ENCODE measurements at places on chromosomes 7 and 10.

GRCh38 chr7:100490483-100491191, 6.9 kb downstream of the NYAP1 start:
- DNase-seq = no peak

- DNase-seq = no peak
Measured at GRCh38 chr10:69600761-69601330, 27.6 kb upstream of the NEUROG3 start.

DNA sequence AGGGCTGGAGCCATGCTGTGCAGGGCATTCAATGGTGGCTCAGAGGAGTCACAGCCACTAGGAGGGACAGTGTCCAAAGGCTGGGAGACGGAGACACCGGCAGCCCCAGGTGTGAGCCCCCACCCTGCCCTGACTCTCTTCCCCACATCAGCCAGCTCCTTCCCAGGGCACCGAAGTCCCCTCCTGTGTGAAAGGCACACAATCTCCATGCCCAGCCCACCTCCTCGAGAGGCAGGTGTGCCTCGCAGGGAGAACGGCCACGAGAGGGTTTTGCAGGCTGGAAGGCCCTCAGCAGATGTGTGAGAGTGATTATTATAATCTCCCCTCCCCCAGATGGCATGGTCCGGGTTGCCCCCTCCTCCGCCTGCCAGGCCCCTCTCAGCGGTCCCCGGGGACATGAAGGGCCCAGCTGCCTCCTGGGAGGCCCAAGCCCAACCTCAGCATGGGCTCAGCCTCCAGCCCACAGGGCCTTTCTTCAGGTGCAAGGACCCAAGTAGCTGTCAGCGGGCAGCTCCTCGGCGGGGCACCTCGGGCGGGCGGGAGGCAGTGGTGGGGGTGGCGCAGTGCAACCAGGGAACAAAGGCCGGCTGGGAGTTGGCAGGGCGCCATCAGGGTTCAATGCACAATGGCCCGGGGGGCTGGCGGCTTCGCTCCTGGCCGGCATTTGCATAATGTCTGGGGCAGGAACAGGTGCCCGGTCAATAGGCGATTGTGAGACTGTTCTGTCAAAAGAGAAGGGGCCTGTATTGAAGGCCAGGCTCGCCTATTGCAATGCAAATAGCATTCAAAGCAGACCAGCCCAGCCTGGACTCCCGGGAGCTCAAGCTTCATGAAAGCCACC, 155.3 kb upstream of the ZMIZ1 start:
- no peak for DNase-seq

DNA sequence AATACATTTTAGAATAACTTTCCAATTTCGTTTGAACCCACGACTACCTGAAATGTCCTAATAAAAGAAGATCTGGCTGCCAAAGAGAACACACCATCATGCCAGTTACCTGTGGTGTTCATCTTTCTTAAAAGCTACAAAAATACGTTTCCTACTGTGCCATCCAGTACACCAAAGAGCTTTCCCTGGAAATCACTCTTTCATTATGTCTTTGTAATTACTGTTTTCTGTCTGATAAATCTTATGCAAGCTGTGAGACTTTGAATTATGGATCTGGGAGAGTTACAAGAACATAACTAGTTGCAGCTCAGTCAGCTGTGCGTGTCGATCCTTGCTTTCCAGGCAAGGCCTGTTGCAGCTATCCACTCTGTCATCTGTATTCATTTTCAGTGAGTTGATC, 12.5 kb upstream of the POM121L12 start:
- no peak for DNase-seq

- no peak for DNase-seq
Measured at GRCh38 chr7:46143949-46144917, 223.2 kb upstream of the IGFBP3 start.

GRCh38 chr10:6062101-6062771, at the start of gene IL2RA:
Gene IL2RA (minus strand): TSS chr10:6062367. CDS start chr10:6062151, 216 bp downstream.
- DNase-seq = peak; percentile 71

DNA sequence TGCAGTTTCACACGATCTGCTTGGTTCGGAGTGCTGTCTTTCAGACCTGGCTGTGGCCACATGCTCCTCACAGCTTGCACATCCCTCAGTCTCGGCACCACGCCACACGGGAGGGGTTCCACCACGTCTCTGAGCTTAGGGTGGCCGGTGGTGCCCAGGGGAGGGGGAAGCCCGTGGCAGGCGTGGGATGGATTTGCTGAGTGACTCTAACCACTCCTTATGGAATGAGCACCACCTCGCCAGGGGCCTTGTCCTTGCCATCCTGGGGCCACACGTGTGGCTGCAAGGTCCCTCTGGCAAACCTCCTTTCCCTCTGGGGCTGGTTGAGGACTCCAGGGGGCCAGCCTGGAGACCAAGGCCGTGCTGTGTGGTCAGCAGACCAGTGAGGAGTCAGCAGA, 29.1 kb upstream of the FAM20C start:
- no peak for DNase-seq

GRCh38 chr7:64277630-64278029, 36.1 kb upstream of the ZNF736 start:
- no peak for DNase-seq

DNA sequence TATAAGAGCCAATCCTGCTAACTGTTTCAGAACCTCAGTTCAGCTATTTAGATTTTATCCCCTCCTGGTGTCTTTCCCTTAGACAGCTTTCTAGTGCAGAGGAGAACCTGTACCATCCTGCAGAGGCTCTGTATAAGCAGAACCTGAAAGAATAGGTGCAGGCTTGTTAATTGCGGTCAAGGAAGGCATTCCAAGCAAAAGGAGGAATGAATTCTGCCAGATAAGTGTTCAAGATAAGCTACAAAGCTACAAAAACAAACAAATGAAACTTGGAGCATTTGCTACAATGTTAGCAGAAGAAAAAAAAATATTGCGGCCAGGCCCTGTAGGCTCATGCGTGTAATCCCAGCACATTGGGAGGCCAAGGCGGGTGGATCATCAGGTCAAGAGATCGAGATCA, 32.6 kb upstream of the AGMO start:
- DNase-seq = no peak

GRCh38 chr10:69402386-69402785, 14.3 kb downstream of the TACR2 start:
- no peak for DNase-seq
